Activated CD8-positive, alpha-beta memory T cell treated with anti-CD3 and anti-CD28 coated beads for 48 hours (primary cell): ENCODE measurements at places on chromosomes 3 and 15.

DNA sequence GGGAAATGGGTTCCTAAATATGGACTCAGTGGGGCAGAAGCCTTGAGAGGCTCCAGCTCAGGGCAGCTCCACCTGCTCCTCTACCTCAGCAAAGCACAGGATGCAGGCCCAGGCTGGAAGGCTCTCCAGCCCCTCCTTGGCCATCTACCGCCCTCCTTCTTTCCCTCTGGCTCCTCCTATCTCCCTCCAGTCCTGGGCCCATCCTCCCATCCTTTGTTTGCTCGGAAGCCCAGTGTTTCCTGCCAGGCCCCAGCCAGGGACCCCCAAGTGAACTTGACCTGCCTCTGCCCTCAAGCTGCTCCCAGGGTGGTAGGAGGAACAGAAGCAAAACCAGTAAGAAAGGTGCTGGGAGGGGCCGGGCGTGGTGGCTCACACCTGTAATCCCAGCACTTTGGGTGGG lies 20.1 kb downstream of the MAPKAPK3 start:
- DNase-seq, result no peak

DNA sequence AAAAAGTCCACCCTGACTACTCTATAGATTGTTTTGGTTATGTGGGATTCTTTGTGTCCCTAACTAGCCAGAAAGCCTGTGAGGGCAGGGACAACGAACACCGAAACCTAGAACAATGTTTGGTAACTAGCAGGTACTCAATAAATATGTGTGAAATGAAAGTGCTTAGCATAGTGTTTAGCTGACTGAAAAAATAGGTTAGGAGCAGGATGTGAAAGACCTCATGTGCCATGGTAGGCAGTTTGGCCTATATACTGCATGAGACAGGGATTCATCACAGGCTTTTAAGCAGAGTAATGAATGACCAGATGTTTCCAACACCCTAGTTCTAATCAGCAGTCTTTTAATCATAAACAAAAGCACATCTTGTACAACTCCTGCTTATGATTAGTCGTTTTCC lies 64.2 kb downstream of the MYO5A start:
- no peak for DNase-seq

- no peak for DNase-seq
Measured at GRCh38 chr3:156764751-156765150, 61.4 kb upstream of the LEKR1 start.

DNA sequence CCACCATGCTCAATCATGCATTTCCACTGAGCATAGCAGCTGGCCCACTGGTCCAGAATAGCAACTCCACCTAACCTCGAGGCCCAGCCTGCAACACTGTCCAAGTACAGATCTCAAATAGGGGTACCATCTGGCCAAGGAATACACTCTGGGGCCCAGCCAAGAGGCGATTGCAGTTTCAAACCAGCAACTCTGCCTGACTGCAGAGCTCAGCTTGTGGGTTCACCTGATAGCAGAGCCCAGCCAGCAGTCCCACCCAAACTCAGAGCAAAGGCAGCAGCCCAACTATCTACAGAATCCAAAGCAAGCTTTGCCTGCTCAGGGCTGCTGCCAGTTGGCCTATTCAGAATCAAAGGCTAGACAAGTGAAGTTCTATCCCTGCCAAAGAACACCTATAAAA lies 30.5 kb downstream of the POLQ start:
- DNase-seq, result no peak

DNA sequence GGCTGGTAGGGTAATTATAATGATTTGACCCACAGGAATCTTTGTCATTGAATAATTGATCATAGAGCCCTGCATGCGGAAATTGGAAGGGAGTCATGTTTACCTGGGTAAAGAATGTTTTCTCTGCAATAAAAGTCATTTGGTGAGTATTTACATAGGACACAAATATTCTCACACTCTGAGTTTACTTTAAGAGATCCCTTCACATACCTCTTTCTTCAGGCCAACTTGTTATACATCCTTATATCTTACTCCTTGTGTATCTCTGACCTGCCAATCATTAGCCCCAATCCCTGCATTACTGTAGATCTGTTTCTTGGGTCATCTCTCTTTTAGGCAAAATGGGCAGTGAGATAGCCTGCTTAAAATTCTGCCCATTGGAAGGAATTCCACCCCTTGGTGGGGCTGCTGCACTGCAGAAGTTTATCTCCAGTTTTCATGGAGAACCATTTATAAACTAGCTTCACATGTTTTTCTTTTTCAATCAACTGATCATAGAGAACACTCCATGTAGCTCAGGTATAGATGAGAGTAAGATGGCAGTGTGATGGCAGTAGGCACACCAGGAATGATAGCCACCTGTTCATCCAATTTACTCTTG lies 46.2 kb downstream of the ILDR1 start:
- no peak for DNase-seq

DNA sequence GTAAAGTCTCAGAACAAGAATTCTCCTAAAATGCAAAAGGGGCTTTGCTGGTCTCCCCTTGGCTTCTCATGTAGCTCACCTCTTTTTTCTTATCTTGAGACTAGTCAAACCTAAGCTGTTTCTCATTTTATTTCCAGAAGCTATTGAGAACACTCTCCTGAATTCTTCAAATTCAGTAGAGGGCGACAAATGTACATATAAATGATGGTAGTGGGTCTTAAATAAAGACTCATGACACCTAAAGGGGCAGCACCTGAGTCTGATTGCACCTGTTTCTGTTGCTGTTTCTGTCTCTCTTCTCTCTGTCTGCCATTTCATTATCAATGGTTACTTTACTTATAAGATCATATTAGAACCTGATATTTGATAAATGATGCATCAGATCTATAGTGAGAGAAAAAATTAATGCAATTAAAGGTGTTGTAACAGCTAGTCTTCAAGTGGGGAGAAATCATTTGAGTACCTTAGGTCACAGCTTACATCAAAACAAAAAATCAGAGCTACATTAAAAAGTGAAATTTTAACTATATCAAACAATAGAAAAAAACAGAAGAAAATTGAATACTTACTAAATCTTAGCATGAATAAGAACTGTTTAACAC lies 7.0 kb downstream of the ADIPOQ start:
- no peak for DNase-seq

- DNase-seq, result no peak
Measured at GRCh38 chr3:188439080-188439479, 285.1 kb downstream of the LPP start.

GRCh38 chr3:162525771-162526170 lies 1029.2 kb downstream of the OTOL1 start:
- DNase-seq, result no peak

- DNase-seq, result no peak
Measured at GRCh38 chr3:139811331-139811730, 123.7 kb upstream of the CLSTN2 start.

GRCh38 chr3:162029736-162030135 lies 533.1 kb downstream of the OTOL1 start:
- DNase-seq, result no peak

- DNase-seq, result no peak
Measured at GRCh38 chr15:65888981-65889380, 19.7 kb downstream of the RAB11A start.

GRCh38 chr15:57345584-57345983 lies 30.7 kb upstream of the CGNL1 start:
- DNase-seq, result no peak

DNA sequence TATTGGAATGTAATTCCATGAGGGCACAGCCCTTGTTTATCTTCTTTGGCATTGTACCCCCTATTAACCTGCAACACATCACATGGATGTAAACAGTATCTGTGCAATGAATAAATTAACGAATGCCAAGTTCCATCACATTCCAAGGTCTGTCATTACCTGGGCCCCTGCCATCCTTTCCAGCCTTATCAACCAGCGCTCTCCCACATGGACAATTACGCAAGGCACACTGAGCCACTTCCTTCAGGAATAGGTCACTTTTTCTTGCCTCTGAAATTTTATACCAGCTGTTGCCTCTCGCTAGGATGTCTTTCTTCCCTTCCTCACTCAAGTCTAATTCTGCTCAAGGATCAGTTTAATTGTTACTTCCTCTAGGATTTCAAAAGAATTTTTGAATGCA lies 1051.8 kb upstream of the CFAP20DC start:
- no peak for DNase-seq

- no peak for DNase-seq
Measured at GRCh38 chr3:46080969-46081345, 53.7 kb upstream of the XCR1 start.

DNA sequence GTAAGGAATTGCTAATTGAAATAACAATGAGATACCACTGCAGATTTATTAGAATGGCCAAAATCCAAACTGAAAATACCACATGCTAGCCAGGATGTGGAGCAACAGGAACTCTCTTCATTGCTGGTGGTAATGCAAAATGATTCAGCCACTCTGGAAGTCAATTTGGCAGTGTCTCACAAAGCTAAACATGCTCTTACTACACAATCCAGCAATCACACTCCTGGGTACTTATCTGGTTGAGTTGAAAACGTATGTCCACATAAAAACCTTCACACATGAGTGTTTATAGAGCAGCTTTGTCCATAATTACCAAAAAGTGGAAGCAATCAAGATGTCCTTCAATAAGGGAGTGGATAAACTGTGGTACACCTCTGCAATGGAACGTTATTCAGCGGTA lies 113.3 kb downstream of the SMAD6 start:
- no peak for DNase-seq
